ENCODE measurements at places on chromosomes 13 and 19. TPM values are rescaled to one million over a fixed set of nuclear protein-coding genes. Genes with fewer than 3 reads are reported as not detected.

The EXOC3L2 gene
- total RNA-seq = not detected

The ANGPTL8 gene
- not detected for total RNA-seq

The KRTDAP gene
- total RNA-seq = not detected

The CBY2 gene
- not detected for total RNA-seq

The LENG9 gene
- total RNA-seq = 2.3 TPM

Measured in CD8-positive, alpha-beta T cell (primary cell).